T-helper 17 cell (primary cell): ENCODE measurements at places on chromosomes 6 and 20. TPM values are rescaled to one million over a fixed set of nuclear protein-coding genes. Genes with fewer than 3 reads are reported as not detected.

Gene OXT
- total RNA-seq, result 0.62 TPM

Gene TMC2
- not detected for total RNA-seq

Gene GJA10
- not detected for total RNA-seq

GRCh38 chr20:12177657-12178293 is 260.1 kb downstream of the BTBD3 start:
- no peak for DNase-seq

- DNase-seq, result no peak
Measured at GRCh38 chr6:156450421-156450820, 326.8 kb upstream of the ARID1B start.

- DNase-seq, result no peak
Measured at GRCh38 chr6:24761193-24761835, 13.4 kb upstream of the GMNN start.

DNA sequence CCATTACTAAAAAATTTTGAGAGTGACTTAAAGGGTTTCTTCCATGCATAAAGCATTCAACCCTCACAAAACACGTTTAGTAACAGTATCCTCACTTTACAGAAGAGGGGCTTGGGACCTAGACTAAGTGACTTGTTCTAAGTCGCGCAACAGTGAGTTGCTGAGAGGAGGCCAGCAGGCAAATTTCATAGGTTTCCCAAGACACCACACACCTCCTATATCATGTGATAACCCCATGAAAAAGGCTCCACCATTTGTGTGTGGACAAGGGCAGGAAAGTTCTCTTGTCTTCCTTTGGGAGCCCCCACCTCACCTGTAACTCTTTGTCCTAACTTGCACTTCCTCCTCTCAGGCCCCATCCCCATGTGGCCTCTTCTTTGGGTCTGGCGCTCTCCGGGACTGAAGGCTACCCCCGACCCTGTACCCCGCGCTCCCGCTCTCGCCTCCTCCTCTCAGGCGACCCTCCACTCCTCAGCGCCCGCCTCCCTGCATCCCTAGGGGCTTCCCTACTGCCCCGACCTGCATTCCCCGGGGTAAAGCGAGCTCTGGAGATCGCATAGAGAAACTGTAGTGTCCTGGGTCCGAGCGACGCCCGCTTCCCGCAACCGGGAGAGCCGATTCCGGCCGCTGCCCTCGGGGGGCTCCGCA is 392 bp downstream of the PSMB8 start:
- DNase-seq, result no peak

DNA sequence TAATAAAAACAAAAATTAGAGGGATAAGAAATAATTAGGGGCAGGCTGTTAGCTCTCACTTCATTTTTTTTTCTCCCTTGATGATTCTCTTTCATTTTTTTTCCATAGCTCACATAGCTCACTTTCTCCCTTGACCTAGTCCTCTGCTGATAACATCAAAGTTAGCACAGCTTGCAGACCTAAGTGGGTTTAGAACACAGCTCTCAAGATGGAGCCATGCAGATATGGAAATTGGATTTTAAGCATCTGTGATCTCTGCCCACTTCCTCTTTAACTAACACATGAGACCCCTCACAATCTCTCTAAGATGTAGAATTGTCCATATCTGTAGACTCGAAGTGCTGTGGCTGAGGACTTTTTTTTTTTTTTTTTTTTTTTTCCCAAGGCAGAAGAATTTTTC is 257.1 kb downstream of the SOX4 start:
- DNase-seq, result no peak

DNA sequence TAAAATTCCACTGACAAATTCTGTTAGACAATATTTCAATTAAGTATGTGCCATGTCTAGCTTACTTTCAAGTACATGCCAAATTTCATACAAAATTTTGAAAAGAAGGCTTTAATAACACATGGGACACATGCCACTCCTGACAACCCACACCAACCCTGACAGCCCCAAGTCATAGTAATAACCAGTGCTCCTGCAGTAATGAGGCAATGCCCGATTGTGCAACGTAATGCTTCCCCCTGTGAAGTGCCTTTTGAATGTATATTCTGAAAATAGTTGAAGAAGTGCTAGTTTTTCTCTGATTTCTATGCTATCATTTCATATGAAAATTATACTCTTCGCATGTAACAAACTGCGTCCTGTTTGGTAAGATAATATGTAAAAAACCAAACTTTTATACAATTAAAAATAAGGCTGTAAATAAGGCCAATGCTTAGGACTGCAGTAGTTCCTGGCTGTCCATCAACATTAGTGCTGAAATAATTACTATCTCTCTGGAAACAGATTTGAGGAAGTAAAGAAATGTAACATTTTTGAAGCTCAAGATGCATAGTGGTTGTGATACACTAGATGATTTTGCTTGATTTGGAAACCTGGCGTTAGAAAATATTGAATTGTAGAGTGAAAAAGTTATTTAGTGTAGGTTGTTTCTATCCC is 125.8 kb upstream of the BCLAF1 start:
- DNase-seq, result no peak

GRCh38 chr6:26195376-26195923 is 108.2 kb downstream of the HFE start:
- peak; percentile 73 for DNase-seq

GRCh38 chr6:5339786-5340185 is 78.5 kb downstream of the FARS2 start:
- no peak for DNase-seq

DNA sequence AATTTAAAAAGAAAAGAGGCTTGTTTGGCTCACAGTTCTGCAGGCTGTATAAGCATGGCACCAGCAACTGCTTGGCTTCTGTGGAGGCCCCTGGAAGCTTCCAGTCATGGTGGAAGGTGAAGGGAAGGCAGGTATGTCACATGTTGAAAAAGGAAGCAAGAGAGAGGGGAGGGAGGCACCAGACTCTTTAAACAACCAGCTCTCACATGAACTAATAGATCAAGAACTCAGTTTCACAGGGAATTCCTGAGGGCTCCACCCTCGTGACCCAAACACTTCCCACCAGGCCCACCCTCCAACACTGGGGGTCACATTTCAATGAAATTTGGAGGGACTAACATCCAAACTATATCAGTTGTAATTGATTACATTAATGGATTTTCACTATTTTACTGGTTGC is 127.9 kb upstream of the MLIP start:
- DNase-seq, result no peak
